ENCODE measurements at places on chromosomes 12 and 14. TPM values are rescaled to one million over a fixed set of nuclear protein-coding genes. Genes with fewer than 3 reads are reported as not detected.

The LTBR gene
- total RNA-seq, result 163 TPM

The TXNDC16 gene
- total RNA-seq, result 3.9 TPM

The ACSS3 gene
- total RNA-seq, result not detected

The BICDL1 gene
- 5.8 TPM for total RNA-seq

The RHOJ gene
- total RNA-seq, result not detected

The CCDC197 gene
- not detected for total RNA-seq
